ENCODE measurements at places on chromosomes 7 and 10.

- peak; percentile 23 for DNase-seq
These were observed 86.0 kb upstream of the DIP2C start for GRCh38 chr10:775245-776075.

GRCh38 chr7:55548295-55548731 is 24.0 kb downstream of the VOPP1 start:
- no peak for DNase-seq

DNA sequence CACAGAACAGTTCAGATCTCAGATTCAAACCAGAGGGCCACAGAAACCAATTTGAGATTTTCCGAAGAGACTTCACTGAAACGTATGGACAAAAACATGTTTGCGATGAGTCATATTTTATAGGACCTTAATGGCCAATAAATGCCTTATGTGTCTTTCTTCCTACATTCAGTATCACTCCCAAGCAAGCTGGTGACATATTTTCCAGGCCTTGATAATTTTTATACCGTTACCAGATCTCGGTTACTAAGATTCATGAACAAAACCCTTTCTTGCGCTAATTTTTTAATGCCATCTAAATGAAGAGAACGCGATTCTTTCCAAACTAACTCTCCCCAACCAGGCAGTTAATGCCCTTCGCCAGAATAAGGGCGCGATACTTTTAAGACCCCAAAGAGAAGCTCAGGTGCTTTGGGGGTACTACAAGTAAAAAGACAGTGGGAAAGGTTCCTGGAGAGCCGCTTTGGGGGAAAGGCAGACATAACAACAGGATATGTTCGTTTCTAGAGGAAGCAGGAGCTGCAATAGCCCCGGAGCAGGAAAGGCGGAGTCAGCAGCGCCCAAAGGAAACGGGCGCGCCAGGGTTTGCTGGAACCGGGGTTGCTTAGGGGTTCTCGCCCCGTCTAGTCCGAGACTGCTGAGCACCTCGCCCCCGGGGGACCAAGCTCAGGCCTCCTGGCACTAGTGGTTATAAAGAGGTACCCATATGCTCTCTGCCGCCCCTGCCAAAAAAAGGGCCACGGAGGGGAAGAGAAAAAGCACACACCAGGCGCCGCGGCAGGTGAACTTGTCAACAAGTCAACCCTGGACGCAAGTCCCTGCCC is 884 bp downstream of the ICA1 start:
- DNase-seq = no peak

- no peak for DNase-seq
These were observed 21.5 kb upstream of the GHITM start for GRCh38 chr10:84117686-84118394.

GRCh38 chr10:87659571-87660483 is at the start of gene PAPSS2:
Gene PAPSS2, plus strand, starts transcription at chr10:87659878. Its CDS starts 104 bp downstream, at chr10:87659982.
- DNase-seq = peak; percentile 65

DNA sequence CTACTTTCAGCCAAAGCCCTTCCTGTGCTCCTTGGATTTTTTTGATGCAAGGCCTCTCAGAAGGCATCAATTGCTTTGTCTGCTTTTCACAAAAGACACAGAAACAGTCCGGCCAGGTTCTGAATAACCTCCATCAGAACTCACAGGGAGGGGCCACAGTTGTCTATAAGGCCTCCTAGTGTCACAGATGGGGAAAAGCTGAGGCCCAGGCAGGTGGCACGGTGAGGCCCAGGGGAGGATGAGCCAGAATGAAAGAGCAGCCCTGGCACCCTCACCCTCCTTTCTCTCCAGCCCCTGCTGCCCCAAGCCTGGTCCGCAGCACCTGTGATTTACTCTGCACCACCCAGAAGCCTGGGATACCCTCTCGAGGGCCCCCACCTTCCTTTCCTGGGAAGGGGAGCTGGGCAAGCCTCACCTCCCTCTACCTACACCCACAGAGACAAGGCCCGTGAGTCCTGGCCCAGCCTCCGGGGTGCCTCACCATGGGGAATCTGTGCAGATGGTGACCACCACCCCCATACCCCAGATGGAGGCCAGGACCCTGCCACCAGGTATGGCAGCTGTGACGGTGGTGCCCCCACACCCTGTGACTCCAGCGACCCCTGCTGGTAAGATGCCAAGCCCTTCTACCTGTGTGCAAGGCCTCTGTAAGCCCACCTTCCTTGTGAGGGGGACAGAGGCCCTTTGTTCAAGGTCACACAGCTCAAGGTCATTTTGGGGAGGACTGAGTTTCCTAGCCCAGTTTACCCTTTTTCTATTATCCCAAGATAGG is 26.2 kb upstream of the ZNF467 start:
- no peak for DNase-seq

DNA sequence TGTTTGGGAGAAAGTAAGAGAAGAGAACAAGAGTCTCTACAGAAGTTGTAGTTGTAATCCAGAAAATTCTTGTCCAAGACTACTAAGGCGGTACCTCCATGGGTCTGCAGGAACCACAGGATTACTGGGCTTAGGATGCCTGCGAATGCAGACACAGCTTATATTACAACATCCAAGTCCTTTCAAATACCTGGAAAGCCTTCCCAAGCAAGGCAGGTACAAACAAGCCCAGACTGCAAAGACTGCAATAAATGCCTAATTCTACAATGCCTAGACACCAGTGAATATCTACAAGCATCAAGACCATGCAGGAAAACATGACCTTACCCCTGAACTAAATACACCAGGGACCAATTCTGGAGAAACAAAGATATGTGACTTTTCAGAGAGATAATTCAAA is 178.2 kb downstream of the ARL4A start:
- DNase-seq = no peak

DNA sequence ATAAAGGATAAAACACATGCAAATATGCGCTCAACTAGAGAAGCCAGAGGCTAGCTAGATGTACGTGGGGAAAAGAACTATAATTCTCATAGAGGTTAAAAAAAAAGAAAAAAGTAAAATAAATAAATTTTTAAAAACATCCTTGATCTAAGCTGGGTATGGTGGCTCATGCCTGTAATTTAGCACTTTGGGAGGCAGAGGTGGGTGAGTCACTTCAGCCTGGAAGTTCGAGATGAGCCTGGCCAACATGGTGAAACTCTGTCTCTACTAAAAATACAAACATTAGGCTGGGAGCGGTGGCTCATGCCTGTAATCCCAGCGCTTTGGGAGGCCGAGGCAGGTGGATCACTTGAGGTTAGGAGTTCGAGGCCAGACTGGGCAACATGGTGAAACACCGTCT is 18.6 kb upstream of the HSPA12A start:
- DNase-seq = peak; percentile 34

- no peak for DNase-seq
These were observed 78.9 kb downstream of the MKI67 start for GRCh38 chr10:128047351-128047750.

DNA sequence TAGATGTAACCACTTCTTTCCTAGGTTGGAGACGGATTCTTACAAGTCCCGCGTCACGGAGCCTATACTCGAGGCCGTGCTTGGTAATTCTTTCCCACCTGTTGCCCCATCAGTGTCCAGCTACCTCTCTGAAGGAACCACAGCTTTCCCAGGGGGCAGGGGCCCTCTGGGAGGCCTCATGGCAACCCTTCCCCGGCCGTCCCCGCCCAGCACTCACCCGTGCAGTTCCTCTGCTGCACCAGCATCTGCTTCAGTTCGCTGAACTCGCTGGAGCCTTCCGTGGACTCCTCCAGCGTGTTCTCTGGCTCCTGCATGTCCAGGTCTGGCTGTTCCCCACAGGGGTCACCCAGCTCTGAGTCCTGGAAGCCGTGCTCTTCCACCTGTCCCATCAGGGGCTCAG is 24.5 kb downstream of the ZNF777 start:
- no peak for DNase-seq

GRCh38 chr7:92755680-92756079 is 80.7 kb downstream of the CDK6 start:
- no peak for DNase-seq

DNA sequence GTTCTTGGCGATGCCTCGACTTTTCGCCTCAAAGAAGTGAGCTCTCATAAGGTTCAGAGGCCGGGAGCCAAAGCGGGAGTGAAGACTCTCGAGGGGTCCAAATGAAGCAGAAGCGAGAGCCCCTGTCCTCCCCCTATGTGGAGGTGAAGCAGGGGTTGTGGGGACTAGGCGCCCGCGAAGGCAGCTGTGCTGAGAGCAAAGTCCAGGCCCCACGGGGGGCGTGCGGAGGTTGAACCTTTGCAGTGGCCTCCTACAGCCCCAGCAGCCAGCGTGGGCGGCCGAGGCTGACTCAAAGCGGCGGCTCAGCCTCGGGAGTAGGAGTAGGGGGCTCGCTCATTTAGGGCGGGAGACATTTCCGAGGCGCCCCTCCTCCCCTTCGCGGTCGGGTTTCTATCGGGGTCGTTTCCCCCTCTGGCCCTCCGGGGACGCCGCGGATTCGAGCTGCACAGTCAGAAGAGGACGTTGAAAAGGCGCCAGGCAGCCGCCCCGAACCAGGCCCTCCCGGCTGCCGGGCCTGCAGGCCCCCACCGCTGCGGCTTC is 553 bp upstream of the ADD3 start:
- peak; percentile 63 for DNase-seq

GRCh38 chr10:122561212-122561611 is 658 bp downstream of the DMBT1 start:
- DNase-seq = peak; percentile 8

DNA sequence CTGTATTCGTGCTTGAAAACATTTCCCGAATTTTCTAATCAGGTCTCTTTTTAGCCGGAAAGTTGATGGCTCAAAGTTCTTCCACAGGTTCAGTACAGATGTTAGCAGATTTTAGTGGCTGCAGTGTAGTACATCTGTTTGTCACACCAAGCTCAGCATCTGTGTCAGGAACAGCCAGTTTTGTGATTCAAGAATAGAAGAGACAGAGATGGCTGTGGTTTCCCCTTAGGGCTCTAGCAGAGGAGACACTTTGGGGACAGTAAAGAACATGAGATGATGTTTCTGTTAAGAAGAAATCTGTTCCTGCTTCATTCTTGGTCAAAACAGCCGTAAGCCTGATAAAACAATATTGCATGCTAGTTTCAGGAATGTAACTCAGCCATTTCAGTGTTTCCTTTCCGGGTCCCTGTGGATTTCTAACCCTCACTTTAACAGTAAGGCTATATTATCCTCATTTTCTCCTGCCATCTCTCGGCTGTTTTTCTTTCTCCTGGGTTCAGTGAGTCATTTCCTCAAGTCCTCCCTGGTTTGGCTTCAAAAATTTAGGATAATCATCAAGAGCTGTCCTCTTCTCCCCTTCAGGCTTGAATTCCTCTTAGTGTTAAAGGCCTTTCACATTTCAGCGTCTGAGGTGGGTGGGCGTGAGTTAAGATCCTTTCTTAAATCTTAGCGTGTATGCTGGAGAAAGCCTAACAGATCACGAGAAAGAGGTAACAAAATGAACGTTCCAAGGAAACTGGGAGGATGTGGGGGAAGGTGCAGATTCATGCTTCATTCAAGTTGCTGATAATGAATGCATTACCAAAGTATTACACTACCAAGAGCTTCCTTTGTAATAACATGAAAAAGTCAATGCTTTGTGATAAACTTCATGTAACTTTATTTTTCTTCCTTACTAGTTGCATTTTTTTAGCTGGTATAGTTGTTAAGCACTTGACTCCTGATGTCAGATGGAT is 37.1 kb upstream of the BICC1 start:
- DNase-seq = peak; percentile 79

DNA sequence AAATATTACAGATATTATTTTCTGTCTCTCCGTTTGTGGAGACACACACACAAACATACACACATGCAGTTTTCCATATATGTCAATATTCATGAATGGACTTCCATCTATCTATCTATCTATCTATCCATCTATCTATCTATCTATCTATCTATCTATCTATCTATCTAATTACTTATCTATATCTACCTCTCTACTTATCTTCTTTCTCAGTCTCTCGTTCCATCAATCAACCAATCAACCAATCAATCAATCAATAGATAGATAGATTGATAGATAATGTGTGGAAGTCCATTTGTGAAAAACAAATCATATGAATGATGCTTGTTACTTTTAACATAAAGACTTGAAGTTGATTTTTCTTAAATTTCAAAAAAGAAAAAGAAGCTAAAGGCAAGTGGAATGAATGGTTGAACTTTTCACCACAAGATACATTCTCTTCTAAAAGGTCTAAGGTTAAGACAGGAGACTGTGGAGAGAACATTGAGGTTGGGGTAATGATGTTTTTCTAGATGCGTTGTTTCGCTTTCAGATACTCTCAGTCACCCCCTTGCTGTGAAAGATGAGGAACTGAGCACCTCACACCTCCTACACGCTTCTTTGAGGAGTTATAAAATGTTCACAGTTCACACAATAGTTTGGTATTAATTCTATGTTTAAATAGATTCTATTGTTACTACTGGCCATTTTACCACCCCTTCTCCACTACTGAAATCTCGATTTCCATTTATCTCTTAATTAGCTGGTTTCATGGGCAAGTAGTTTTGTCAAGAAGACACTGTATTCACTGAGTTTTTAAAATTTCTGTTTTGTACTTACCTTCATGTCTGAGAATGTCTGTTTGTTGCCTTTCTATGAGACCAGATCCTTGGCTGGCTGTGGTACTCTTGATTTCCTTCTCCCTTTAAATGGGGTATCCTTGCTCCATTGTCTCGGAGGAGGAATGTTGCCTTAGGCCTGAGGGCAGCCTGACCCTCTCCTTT is 114.1 kb downstream of the EMX2 start:
- no peak for DNase-seq

- no peak for DNase-seq
These were observed 55.1 kb downstream of the FAM53B start for GRCh38 chr10:124688889-124689670.

DNA sequence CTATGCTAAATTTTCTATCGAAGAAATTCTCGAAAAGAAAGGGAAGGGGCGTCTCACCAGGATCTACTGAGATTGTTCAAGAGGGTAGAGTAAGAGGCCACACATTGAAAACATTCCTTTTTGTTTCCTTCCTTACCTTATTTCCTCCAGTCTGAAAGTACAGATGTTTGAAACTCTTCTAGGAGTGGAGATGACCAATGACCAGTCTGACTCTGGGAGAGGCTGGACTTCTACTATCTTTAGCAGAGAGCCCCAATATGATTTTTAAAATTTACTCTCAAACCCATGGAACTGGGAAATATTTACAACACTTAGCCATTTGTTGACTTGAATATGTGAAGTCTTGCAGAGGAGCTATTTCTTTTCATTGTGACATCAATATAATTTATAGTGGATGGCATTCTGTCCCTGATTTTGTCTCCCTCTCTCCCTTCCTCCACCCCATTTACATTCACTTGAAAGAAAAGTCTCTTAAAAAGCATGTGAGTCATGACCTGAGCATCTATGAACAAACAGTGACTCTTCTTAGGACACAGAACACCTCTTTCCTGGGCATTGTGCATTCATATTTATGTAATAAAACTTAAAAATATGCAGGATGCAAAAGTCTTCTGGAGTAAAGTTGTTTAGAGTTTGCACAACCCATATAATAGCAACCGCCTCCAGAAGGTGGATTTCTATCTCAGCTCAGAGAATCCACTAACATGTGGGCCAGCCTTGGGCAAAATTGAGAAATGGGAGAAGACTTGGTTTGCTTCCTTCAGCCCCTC is 31.2 kb upstream of the BMPER start:
- DNase-seq = peak; percentile 93
